ENCODE measurements at places on chromosomes 16 and 17. TPM values are rescaled to one million over a fixed set of nuclear protein-coding genes. Genes with fewer than 3 reads are reported as not detected.

Gene RCVRN
- polyA plus RNA-seq, result not detected

Gene CA7
- 0.12 TPM for polyA plus RNA-seq

Gene KRTAP9-4
- not detected for polyA plus RNA-seq

Gene TAC4
- polyA plus RNA-seq, result not detected

Gene CACNB1
- 7.4 TPM for polyA plus RNA-seq

Gene KRT31
- polyA plus RNA-seq, result 0.03 TPM

Gene RNF222
- not detected for polyA plus RNA-seq

Gene NT5M
- polyA plus RNA-seq, result 3.3 TPM

Gene OR4D1
- polyA plus RNA-seq, result not detected

Gene MSLN
- 0.19 TPM for polyA plus RNA-seq

Gene OVCA2
- polyA plus RNA-seq, result 59.2 TPM

Gene KRTAP2-1
- not detected for polyA plus RNA-seq
